Stimulated activated naive CD4-positive, alpha-beta T cell (primary cell): ENCODE measurements at places on chromosomes 3 and 15.
A peak's percentile ranks its signal among the peaks of the same experiment; 100 is the strongest.

GRCh38 chr3:123952844-123953520, 8.0 kb downstream of the CCDC14 start:
- no peak for DNase-seq

GRCh38 chr3:9690451-9691450, 12.9 kb upstream of the CPNE9 start:
- no peak for DNase-seq

DNA sequence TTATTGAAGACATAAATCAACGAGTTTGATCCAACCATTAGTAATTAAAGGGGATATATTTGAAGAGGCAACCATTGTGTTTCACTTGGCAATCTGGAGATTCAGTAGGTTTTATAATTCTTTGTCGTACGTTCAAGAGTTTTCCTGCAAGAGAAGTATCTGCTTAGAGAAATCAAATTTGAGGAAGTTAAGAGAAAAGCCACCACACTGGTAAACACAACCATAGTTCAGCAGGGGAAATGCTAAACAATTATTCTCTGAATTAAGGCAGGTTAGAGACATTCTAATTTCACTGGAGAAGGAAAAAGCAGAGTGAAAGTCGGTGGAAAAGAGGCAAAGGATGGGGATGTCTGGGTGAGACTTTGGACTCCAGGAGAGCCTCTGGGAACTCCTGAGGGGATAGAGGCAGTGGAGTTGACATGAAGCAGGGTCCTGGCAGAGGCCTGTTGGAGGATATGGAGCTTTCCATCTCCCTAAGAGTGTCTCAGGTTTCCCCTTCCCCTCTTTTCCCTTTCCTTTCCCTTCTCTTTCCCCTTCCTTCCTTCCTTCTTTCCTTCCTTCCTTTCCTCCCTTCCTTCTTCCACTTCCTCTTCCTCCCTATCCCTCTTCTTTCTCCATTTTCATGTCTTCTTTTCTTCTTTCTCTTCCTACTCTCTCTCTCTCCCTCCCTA, 26.5 kb downstream of the SPINK8 start:
- DNase-seq = peak; percentile 13

DNA sequence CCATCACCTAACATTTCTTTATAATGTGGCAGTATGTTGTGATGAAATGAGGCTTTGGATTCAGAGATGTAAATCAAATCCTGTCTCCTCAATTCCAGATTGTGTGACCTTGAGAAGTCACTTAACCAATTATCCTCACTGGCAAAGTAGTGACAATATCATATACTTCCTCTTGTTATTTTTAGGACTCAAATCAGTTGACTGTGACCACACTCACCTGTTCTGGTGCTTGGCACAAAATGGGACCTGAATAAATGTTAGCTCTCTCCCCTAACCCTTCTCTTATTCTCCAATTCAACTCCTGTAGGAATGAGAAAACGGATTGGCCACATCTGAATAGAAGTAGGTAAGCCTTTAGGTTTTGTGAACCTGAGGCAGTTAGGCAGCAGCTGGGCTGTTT, 42.1 kb downstream of the IQCH start:
- DNase-seq = no peak

GRCh38 chr3:87732294-87732693, 326.5 kb downstream of the CGGBP1 start:
- no peak for DNase-seq

GRCh38 chr3:15384510-15385237, 42.7 kb downstream of the METTL6 start:
- DNase-seq = no peak

DNA sequence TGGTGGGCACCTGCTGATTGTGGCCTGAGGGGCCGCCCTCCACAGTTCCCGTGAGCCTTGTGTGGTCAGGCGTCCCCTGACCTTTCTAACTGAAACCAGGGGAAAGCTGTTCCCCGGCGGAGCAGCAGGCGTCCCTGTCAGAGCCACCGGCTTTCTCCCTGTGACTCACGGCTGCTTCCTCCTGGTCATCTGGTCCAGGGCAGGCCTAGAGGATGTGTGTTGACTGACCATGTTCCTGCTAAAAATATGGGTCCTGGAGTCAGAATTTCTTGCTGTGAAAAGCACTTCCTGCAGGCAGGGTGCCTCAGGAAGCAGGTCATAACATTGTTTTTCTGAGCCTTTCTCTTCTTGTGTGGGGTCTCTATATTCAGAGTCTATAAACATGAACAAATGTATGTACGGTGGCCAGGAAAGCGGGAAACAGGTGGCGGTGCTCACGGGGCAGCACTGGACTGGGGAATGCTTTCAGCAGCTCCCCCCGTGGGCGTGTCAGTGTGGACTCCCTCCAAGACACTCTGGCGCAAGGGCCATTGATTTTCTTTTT, 38.4 kb upstream of the CGNL1 start:
- DNase-seq = no peak

GRCh38 chr3:11244121-11244677, 28.0 kb upstream of the ATG7 start:
- DNase-seq = no peak

GRCh38 chr3:56624725-56625124, 58.3 kb downstream of the TASOR start:
- no peak for DNase-seq

DNA sequence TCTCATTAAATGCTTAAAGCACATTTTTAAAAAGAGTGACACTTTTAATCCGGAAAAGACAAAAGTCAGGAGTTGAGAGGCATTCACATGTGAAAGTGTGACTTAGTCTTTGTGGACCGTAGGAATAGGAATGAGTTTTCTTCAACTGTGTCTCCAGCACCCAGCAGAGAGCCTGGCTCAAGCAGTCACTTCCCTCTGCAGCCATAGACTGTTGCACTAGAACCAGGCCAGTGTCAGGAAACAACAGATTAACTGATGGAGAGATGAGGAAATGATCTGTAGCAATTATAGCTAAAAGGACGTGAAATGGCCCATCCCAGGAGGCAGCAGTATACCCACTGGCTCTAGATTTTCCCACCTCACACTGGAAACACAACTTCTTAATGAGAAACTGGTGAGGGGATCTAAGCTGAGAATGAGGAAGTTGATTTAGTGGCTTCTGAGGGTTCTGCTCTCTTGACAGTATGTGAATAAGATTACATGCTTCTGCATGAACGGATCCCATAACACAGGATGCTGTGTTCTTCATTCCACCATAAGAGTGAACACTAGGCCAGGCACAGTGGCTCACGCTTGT, 19.8 kb downstream of the CFAP92 start:
- no peak for DNase-seq

- no peak for DNase-seq
These were observed 32.2 kb downstream of the NECTIN3 start for GRCh38 chr3:111103807-111104206.

- DNase-seq = no peak
These were observed 49.1 kb downstream of the IQSEC1 start for GRCh38 chr3:13023971-13024764.

DNA sequence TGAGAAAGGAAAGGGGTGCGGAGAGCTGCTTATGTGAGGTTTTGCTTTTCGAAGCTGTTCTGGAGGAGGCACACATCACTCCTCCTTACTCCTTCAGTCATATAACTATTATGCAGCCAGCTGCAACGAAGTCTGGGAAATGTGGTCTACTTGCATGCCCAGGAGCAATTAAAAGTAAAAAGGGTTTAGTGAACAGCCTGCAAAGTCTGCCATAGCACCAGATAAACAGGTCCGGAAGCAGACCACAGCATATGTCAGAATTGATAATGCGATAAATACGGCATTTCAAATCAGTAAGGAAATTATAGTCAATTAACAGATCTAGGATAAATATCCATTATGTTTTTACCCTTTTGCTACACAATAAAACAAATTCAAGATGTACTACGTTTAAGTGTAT, 99.5 kb downstream of the POLR2M start:
- no peak for DNase-seq

GRCh38 chr15:66270932-66271331, 17.4 kb upstream of the MEGF11 start:
- DNase-seq = no peak

DNA sequence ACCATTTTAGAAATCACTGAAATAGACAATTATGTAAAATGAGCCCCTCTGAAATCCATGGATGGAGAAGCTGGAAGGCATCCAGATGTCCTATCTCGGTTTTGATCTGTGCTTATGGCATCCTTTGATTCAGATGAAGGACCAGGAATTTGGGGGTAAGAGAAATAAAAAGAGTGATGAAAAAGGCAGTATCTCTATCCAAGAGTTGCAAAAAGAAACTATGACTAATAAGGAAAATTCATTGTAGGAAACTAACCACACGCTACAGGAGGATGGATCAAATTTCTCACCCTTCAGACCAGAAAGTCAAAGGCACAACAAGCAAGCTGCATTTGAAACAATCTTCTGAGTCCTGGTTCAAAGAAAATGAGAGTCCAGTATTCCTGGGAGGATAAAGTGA, 34.8 kb downstream of the SRGAP3 start:
- no peak for DNase-seq

- DNase-seq = no peak
These were observed 5.5 kb downstream of the BMF start for GRCh38 chr15:40102897-40103858.

- no peak for DNase-seq
These were observed 664 bp upstream of the NR2C2 start for GRCh38 chr3:14946739-14947099.
